ENCODE measurements at places on chromosomes 6 and 20.

- DNase-seq = no peak
Measured at GRCh38 chr20:12207875-12208274, 290.2 kb downstream of the BTBD3 start.

DNA sequence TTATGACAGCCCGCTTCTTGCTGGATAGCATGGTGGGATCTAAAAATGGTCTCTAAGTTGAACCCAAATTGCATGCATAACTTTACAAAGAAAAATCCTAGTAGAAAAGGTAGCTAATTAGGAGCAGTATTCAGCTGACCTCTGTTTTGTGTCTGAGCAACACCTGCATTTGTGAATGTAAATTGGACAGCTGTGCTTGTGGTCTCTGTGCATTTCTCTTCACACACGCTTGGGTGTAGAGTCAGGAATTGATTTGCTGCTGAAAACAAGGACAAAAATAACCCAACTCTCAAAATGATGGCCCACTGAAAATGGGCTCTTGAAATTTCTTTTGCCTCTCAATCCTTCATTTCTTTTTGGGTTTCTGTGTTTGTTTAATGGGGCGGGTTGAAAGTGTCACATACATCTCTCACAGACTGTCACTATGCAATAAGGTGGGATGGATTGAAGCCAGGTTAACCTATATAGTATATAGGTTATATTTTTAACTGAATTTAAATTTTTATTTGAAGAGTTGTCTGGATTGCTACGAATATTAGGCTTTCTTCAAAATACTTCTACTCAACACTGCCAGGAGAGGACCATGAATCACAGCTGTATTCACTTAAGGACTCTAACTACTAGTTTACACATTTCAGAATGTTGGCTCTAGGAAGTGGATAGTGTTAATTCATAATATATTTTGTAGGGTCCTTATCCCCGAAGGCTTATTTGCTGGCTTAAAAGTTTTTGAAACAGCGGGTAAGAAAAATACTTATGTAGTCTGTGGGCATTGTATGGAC lies 46.5 kb downstream of the SOBP start:
- DNase-seq = no peak

- peak; percentile 51 for DNase-seq
Measured at GRCh38 chr6:53795702-53796450, 1.1 kb downstream of the LRRC1 start.

GRCh38 chr20:6053064-6053775 lies 640 bp downstream of the LRRN4 start:
- DNase-seq = no peak

DNA sequence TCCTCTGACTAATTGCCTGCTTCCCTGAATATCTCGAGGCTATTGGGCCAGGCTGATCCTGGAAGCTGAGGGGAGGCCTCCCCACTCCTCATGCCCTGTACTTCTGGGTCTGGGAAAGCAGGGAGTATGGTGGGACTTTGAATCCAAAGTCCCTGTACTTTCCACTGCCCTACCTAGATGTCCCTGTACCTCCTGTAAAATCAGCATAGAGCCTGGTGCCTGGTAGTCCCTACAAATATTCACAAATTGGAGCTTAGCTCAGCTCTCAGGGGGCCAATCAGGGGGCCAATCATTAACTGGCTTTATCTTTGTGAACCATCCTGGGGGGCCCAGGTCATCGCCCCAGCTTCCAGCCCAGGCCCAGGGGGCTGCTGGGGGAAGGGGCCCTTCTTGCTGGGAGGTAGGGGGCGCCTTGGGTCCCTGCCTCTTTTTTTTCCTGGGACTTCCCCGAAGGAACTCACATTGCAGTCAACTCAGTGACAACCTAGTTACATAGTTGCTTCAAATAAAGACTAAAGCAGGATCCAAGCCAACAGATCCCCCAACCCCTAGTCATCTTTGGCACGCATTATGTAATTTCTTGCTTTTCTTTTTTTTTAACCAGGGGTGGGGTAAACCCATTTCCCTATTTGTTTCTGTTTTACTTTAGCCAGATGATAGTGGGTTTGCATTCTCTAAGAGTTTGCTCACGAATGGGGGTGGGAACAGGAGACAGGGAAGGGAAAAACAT lies 6.9 kb upstream of the VEGFA start:
- DNase-seq = no peak

GRCh38 chr6:12504325-12504966 lies 212.1 kb upstream of the PHACTR1 start:
- no peak for DNase-seq

DNA sequence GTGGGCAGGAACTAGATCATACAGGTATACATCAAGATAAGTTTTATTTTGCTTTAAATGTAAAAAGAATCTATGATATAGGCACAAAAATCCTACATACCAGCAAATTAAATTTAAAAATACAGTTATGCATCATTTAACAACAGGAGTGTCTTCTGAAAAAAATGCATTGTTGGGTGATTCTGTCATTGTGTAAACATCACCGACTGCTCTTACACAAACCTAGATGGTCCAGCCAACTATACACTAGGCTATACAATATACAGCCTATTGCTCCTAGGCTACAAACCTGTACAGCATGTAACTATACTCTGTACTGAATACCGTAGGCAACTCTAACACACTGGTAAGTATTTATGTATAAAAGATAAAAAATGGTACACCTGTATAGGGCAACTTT lies 139.4 kb downstream of the RNGTT start:
- no peak for DNase-seq

- DNase-seq = no peak
Measured at GRCh38 chr20:33940666-33941065, 53.0 kb upstream of the RALY start.

DNA sequence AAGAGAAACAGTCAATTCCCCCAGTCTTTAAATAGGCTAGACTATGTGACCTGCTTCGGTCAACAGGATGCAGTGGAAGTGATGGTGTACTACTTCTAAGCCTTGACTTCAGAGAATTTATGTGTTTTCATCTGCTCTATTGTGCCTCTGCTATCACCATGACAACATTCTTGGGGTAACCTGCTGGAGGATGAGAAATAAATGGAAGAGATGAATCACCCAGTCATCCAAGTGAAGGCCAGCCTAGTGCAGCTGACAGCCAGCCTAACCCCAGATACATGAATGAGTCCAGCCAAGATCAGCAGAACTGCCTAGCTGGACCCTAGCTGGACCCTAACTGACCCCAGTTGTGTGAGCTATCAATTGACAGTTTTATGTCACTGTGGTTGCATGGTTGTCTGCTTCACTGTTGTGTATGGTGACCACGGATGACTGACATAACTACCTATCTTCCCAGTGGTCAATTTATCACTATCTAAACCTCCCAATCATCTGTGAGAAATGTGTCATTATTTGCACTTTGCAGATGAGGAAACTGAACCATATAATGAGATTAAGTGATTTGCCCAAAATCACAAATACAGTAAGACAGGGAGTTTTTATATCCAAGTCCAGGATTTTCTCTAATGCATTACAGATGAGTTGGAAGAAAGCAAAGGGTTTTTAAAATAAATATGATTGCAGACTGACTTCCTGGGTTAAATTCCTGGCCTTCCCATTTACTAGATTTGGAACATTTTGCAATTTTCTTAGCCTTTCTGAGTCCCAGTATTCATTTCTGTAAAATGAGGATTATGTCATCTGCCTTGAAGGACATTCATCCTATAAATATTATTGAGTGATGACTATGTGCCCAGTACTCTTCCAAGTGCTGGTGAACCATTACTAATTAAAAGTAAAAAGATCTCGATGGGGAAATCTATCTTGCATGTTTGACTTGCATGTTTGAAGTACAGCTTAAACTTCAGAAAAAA lies 136.4 kb upstream of the PLCB4 start:
- DNase-seq = no peak

DNA sequence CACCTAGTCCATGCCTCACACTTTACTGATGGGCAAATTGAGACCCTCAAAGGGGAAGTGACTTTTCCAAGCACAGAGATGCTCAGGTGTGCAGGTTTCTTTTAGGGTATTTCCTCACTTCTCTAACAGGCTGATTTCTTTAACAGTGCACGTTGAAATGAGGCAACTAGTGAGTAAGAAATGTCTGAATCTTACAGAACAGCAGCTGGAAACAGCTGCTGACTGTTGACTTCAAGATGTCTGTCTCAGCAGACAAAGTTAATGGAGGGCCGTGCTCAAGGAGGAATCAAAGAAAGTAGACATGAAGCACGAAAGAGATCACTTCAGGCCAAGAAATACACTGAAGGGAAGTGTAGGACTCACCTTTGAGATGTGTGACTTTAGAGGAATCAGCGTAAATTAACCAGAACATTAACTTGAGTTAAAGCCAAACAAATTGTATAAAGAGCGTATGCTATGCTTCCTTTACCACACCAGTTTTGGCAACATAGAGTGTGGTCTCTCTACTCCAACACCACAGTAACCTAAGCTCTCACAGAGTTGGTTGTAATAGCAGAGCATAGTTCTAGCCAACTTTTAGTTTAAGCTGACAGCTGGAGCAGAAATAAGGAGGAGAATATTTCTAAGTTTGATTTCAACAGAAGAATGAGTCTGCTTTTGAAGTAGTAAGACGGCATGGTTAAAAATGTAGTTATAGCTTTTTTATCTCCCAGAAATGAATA lies 60.9 kb downstream of the SAMD3 start:
- DNase-seq = no peak

DNA sequence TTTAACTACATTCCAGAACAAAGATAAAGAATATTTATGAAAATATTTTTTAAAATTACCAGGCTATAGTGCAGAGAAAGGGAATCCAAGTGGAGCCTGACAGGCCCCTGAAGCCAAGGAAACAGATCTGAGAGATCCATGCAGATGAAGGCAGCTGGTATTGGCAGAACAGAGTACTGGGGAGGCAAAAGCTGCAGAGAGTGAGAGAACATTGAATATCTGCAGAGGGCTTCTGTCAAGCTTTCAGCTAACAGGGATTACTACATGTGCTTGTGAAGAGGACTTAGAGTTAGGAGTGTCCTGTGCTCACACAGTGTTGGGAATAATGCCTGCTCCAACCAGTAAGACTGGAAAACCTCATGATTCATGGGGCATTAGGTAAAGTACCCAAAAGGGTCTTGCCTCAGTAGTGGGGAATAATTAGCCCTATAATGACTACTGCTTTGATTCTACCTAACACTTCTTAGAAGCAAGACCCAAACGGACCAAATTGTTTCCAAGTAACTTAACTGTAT lies 657.2 kb downstream of the DHX35 start:
- no peak for DNase-seq

DNA sequence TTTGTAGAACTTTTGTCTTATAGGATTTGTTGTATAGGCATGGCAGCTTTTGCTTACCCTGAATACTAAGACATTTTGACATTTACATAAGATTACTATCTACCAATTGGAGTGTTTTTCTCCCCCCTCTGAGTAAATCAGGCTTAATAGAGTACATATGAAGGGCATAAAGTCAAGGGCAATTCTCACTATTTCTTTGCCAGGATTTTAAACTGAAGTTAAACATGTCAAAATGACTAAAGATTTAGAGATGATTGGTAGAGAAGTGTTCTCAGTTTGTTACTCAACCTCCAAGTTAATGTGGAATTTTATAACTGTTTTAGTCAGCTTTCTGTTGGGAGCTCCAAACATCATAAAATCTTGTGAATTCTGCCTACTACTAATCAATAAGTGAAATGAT lies 157.8 kb downstream of the CDKAL1 start:
- DNase-seq = no peak

- no peak for DNase-seq
Measured at GRCh38 chr20:63134201-63134612, 81.7 kb downstream of the YTHDF1 start.
